ENCODE measurements at places on chromosomes 4 and X.

DNA sequence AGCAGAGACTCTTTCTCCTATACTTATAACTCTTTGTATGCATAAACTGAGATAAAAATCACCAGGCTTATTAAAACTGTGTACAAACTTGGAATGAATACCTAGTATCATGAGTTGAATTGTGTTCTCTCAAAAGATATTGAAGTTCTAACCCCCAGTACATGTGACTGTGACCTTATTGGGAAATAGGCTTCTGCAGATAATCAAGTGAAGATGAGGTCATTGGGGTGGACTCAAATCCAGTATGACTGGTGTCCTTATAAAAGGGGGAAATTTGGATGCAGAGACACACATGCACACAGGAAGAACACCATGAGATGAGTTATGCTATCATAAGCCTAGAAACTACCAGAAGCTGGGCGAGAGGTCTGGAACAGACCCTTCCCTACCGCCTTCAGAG, 26.2 kb downstream of the ZNF827 start:
- no peak for DNase-seq

GRCh38 chr4:64068096-64068495, 341.2 kb downstream of the TECRL start:
- no peak for DNase-seq

- no peak for DNase-seq
These were observed 31.8 kb downstream of the ANXA10 start for GRCh38 chr4:168124008-168124641.

DNA sequence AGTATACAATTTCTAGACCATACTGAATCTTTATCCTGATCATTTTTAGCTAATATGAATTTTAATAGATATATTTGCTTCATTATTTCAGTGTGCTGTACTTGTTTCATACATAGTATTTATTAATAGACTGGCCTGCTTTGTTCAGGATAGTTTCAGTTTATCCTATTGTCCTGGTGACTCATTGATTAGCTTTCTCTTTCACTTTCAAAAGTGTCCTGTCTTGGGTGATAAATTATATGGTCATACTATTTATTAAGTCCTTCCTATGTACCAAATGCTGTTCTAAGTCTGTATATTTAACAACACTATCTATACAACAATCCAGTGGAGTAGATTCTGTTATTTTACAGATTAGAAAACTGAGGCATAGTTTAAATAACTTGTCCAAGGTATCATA, 153.8 kb upstream of the RAPGEF2 start:
- peak; percentile 25 for DNase-seq

DNA sequence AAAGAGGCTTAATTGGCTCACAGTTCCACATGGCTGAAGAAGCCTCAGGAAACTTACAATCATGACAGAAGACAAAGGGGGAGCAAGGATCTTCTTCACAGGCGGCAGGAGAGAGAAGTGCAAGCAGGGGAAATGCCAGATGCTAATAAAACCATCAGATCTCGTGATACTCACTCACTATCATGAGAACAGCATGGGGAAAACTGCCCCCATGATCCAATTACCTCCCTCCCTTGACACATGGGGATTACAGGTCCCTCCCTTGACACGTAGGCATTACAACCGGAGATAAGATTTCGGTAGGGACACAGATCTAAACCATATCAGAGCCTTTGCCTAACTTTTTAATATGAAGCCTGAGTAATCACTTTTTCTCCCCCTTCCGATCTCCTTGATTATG, 43.7 kb upstream of the MAPK10 start:
- DNase-seq = no peak

- DNase-seq = no peak
These were observed 2.2 kb downstream of the ATP8A1 start for GRCh38 chr4:42654631-42655268.

- DNase-seq = no peak
These were observed 136.7 kb downstream of the ARHGAP24 start for GRCh38 chr4:85611661-85612060.

DNA sequence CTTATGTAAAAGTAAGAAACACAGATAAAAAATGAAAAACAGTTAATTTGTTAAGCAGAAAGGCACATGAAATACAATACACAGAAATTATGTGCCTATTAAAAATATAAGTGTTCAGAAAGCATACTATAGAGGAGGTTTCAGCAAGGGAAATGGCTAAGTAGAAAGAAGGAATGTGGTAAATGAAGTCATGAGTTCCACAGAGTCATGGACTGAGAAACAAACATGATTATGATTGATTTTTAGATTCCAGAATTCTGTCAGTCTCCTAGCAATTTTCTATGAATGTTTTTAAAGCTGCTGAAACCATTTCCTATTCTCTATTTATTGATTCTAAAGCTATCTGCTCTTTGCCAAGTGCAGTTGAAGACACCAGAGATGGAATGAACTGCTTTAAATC, 1398.4 kb downstream of the ARAP2 start:
- DNase-seq = no peak

DNA sequence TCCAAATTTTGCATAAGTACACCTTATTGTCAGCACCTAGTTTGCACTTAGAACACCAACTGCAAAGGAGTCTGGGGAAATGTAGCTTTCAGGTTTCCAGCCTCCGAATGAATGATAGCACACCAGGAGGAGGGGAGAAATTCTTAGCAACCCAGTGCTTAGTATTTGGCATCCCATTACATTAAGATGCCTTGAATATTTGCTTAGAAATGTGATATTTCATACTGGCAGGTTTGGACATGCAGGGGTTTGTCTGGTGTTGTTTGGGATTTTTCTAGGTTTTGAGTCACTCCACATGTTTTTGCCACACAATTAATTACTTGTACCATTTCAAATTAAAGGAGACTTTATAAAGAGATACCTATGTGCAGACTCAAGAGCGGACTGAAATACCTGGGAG, 60.3 kb upstream of the CAMK2D start:
- no peak for DNase-seq

- no peak for DNase-seq
These were observed 107.5 kb upstream of the RPL34 start for GRCh38 chr4:108512615-108513505.

- peak; percentile 52 for DNase-seq
These were observed 71.3 kb downstream of the ANKRD17 start for GRCh38 chr4:73187325-73187724.

GRCh38 chrX:17374619-17375366, at the start of gene NHS:
TSS of gene NHS (plus strand) at chrX:17375200. CDS start at chrX:17375758, 558 bp downstream.
- no peak for DNase-seq
